Choroid plexus epithelial cell (primary cell): ENCODE measurements at places on chromosomes 16 and 17.

GRCh38 chr17:55961386-55961785 is 191.9 kb upstream of the ANKFN1 start:
- DNase-seq, result no peak

GRCh38 chr17:5555254-5555653 is 29.1 kb downstream of the NLRP1 start:
- DNase-seq, result no peak

DNA sequence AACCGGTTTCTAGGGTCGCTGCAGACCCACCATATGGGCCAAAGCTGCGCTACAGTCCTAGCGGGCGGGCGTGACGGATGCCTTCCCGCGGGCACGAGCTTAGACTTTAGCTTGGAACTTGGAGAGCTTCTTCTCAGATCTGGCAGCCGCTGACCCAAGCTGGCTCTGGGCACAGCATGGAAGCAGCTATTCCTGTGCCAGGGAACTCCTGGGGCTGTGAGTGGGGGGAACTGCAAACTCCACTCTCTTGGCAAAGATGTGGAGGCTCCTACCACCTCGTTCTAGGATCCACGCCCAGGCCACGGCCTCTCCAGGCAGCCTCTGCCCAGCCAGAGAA is 8.8 kb downstream of the FAAP100 start:
- no peak for DNase-seq

- DNase-seq, result no peak
Observed at GRCh38 chr16:70614208-70614951, 32.0 kb upstream of the IL34 start.

DNA sequence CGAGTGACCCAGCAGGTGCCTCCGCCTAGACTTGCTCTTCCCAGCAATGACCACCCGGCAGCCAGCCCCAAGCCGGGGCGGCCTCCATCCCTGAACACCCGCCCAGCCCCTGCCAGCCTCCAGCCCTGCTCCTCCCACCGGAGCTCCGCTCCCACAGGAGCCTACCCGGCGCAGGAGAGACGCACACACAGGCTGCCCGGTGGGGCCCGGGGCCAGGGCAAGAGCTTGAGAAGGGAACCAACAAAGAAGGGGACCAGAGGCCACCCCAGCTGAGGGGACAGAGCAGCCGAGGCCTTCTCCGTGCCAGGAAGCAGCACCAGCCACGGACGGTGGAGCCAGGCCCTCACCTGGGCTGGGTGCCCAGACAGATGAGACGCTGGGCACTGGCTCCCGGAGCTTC is 13.8 kb downstream of the PKD1 start:
- no peak for DNase-seq

- DNase-seq, result no peak
Observed at GRCh38 chr17:80601146-80601545, 56.5 kb downstream of the RPTOR start.

DNA sequence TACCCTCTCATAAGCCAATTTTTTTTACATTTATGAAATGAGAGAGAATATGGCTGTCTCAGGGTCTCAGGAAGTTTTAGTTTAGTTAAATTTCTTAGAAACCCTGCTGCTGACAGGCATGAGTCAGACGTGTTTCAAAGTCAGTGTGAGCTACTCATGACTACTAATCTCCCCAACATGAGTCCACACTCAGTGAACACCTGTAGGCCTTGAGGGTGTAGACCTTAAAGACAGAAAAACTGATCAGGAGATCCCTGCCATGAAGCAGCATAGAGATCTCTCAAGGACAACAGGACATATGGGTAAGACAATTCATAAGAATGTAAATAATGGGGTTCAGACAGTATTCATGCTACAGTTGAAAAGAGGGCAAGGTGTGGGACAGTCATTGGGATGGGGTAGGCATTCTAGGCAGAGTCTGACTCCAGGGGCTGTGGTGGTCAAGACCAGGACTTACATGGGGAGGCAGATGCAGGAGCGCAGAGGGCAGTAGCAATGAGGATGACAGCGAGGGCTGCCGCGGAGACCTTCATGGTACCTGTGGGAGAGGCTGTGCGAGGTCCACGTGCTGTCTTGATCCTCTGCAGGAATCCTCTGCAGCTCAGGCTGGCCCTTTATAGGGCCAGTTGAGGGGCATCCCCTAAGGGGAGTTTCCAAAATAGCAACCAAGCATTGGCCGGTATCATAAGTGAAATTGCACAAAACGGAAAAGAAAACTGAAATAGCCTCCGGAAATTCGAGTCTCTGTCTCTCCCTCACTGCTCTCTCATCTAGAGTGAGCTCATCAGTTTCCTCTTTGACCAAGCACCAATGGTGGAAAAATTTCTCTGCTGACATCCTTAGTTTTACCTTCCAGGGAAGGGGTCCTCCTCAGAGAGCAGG is at the start of gene CCL5:
CCL5 (minus strand) TSS at position 588 of the 882 bp plus-strand sequence.
- DNase-seq, result peak; percentile 35

DNA sequence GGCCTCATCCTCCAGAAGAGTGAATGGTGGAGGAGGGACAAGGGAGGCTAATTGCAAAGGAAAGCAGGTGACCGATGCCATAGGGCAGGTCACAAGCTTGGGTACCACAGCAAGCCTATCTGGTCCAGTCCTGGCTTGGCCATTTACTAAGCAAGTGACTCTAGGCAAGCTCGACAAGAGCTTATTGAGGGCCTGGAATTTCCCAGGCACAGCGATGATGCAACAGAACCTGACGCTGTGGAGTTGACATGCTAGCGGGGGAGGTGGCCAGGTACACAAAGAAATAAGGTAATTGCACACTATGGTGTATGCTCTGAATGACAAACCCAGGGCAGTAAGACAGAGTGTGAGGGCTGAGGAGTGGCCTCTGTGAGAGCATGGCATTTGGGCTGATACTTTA is 98.5 kb downstream of the PGS1 start:
- DNase-seq, result no peak

- DNase-seq, result no peak
Observed at GRCh38 chr16:88286301-88286923, 96.3 kb upstream of the ZNF469 start.

- DNase-seq, result peak; percentile 59
Observed at GRCh38 chr17:36918211-36918691, 19.0 kb upstream of the LHX1 start.

DNA sequence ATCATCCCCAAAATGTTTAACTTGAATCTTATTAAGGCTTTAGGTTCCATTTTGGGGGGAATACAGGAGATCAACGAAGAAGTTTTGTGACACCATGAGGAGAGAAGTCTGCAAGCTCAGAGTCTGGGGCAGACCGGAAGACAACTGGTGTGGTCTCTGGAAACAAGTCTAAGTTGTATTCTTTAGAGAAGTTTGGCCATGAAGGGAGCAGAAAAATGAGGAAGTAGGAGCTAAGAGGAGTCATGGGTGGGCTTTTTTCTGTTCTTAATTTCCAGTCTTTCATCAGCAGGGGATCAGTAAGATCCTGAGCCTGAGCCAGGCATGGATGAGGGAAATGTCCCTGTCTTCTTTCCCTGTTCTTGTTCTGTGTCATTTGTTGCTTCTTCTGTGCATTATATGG is 35.8 kb upstream of the NF1 start:
- no peak for DNase-seq

DNA sequence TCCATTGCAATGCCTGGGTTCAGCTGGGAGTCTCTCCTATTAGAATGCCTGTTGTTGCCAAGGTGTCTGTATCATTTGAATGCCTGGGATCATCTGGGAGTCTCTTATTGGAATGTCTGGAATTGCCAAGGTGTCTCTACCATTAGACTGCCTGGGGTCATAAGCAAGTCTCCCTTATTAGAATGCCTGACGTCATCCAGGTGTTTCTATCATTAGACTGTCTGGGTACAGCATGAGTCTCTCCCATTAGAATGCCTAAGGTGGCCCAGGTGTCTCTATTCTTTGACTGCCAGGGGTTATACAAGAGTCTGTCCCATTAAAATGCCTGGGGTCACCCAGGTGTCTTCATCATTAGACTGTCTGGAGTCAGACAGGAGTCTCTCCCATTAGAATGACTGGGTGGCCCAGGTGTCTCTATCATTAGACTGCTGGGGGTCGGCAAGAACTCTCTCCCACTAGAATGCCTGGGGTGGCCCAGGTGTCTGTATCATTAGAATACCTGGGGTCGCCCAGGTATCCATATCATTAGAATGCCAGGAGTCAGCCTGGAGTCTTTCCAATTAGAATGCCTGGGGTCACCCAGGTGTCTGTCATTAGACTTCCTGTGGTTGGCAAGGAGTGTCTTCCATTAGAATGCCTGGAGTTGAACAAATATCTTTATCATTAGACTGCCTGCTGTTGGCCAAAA is 2274.0 kb downstream of the TP53TG3F start:
- no peak for DNase-seq

- no peak for DNase-seq
Observed at GRCh38 chr16:6309271-6309670, 1023.4 kb upstream of the RBFOX1 start.

- DNase-seq, result no peak
Observed at GRCh38 chr16:80744856-80745255, 59.5 kb downstream of the CDYL2 start.

DNA sequence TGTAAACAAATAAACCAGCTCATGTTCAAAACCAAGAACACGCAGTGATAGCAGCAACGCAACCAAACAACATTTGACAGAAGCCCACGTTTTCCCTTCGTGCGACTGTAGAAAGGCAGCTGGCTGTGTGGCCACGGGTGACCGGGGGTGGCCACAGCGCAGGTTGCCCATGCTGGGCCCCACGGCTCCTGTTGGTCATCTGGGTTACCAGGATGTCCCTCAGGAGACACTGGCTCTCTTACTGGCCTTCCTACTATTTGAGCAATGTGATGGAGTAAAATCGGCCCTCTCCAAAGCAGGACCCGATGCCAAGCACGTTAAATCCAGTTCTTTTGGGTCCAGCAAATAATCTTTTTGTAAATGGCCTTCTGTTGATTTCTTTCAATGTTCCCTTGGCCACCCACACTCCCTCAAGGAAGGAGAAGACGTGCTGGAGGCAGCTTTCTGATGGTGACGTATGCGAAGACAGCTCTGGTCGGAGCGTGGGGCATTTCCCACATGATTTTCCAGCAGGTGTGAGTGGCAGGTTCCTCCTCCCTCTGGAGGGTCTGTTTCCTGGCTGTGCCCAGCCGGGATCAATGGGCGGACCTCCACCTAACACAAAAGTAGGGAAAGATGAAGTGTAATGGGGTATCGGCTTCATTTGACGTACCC is 143.1 kb upstream of the CHMP6 start:
- DNase-seq, result no peak

GRCh38 chr16:58236831-58237230 is 38.9 kb upstream of the CSNK2A2 start:
- DNase-seq, result no peak

- DNase-seq, result peak; percentile 74
Observed at GRCh38 chr17:40362696-40363110, 1.8 kb downstream of the GJD3 start.

- no peak for DNase-seq
Observed at GRCh38 chr16:3554351-3554928, 22.8 kb downstream of the NLRC3 start.

GRCh38 chr17:67637901-67638641 is 79.7 kb upstream of the NOL11 start:
- no peak for DNase-seq

- DNase-seq, result peak; percentile 73
Observed at GRCh38 chr17:46192439-46193150, 634 bp downstream of the KANSL1 start.

- no peak for DNase-seq
Observed at GRCh38 chr17:35372846-35373533, 431 bp downstream of the SLFN11 start.

DNA sequence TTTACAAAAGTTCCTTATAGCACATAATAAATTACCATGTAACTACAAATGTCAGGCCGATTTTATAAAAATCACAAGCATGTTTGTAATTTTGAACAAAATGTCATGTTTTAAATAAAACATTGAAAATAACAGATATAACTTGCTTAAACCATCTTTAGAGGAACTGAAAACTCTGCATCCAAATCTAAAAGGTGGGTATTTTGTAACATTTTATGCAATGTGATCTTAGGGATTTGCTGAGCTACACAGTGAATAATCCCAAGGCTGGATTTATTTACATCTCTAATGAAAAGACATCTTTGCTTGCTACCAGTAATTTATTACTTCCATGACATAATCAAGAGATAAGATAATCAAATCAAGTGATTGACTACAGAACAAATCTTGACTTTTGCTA is 47.5 kb downstream of the N4BP1 start:
- no peak for DNase-seq

GRCh38 chr16:58855291-58855863 is 121.3 kb upstream of the GOT2 start:
- DNase-seq, result no peak

GRCh38 chr17:3802461-3803307 is 1.7 kb upstream of the ITGAE start:
- peak; percentile 93 for DNase-seq

- peak; percentile 56 for DNase-seq
Observed at GRCh38 chr17:48244814-48245213, 137.2 kb downstream of the SNX11 start.

DNA sequence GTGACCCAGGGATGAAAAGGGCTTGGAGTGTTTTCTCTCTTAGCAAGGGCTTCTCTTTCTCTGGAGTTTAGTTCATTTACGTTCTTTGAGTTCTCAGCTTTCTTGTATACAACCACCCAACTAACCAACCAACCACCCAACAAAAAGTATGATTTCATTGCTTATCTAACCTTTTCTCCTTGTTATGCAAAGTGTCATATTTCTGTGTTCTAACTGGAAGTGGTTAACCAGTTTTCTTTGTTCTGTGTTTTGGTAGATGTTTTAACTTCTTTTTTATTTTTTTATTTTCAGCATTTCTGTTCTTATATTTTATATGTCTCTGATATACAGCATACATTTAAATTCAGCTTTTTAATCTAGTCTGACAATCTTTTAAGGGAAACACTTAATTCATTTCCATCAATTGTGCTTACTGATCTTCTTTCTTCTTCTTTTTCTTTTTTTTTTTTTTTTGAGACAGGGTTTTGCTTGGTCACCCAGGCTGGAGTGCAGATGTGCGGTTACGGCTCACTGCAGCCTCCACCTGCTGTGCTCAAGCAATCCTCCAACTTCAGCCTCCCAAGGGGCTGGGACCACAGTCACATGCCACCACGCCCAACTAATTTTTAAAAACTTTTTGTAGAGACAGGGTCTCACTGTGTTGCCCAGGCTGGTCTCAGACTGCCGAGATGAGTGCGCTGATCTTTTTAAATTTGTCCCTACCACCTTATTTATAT is 29.6 kb downstream of the NLK start:
- peak; percentile 39 for DNase-seq

- DNase-seq, result peak; percentile 53
Observed at GRCh38 chr16:83312015-83312717, 495.6 kb upstream of the HSBP1 start.

DNA sequence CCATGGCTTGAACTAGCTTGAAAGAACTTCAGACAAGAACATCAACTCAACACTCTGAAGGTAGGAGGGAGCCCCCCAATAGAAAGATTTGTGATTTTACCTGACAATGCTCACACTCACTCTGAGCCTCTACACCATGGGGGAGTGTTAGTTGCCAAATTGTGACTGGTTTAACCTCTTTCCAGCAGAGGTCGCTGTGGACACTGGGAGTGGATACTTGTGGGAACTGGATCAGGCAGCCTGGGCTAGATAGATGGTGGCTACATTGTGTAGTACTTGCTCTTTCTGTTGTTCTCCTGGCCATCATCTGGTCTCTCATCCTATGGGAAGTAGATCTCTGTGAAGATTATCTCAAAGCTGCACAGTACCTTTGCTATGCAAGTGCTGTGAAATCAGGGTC is 2.9 kb downstream of the SMPD3 start:
- peak; percentile 63 for DNase-seq

- DNase-seq, result no peak
Observed at GRCh38 chr17:45834471-45835396, 9.9 kb upstream of the SPPL2C start.

GRCh38 chr16:10966129-10966528 is 21.8 kb downstream of the CLEC16A start:
- DNase-seq, result no peak

GRCh38 chr17:8243827-8244226 is 4.0 kb downstream of the CTC1 start:
- no peak for DNase-seq
